ENCODE measurements at places on chromosomes 6 and 20. TPM values are rescaled to one million over a fixed set of nuclear protein-coding genes. Genes with fewer than 3 reads are reported as not detected.

Gene RBPJL
- total RNA-seq: not detected

Gene TMEM170B
- total RNA-seq: 0.03 TPM

Gene C20orf96
- 1.7 TPM for total RNA-seq

Gene SS18L1
- 8.1 TPM for total RNA-seq

Gene OTOR
- total RNA-seq: not detected

- no peak for DNase-seq
Observed at GRCh38 chr20:18255526-18255925, 32.8 kb upstream of the ZNF133 start.

DNA sequence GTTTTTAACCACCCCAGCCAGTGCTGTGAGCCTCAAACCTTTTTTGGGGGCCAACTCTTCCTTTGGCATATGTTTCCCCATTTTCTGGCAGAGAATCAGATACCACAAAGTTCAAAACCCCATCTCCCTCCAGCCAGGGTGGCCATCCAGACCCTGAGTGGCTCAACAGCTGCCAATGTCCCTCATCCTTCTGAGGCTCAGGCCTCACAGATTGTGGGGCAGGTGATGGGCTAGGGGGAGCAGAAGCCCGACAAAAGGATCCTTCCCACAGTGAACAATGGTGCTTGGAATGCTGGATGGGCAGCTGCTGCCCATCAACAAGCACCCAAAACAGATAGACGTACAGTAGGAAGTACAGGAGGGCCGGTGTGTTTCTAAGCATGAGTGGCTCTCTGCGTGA is 42.6 kb upstream of the IL17A start:
- no peak for DNase-seq

- no peak for DNase-seq
Observed at GRCh38 chr20:25042531-25043498, 15.1 kb downstream of the ACSS1 start.

- DNase-seq: no peak
Observed at GRCh38 chr6:163429858-163430448, 15.4 kb downstream of the QKI start.

DNA sequence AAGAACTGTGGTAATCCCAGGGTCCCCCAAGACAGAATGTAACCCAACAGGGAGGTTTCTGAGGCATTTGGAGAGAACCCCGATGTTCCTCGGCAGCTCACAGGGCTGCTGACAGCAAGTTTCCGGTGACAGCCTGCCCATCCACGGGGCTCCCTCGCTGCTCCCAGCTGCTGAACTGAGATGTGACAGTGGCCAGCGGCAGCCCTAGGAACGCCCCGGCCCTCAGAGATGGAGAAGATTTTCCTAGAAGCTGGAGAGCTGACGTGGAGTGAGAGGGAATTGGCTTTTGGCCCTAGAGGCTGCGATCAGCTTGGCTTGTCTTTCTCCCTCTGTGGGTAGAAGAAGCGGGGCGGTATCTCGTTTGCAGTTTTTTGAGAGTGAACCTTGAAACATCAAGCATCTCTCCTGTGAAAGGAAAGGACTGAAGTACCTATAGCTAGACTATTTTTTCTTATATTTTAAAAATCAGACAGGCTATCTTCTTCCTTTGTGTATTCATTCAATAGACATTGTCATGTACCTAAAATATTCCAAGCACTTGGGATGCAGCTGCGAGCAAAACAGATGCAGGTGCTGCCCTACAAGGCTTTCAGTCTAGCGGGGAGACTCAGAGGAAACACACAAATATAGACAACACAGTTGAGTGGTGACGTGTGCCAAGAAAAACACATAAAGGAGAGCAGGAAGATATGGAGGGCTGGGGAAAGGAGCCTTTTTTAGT is 28.4 kb upstream of the NFATC2 start:
- no peak for DNase-seq

GRCh38 chr20:48702455-48702913 is 125.3 kb downstream of the PREX1 start:
- DNase-seq: no peak

DNA sequence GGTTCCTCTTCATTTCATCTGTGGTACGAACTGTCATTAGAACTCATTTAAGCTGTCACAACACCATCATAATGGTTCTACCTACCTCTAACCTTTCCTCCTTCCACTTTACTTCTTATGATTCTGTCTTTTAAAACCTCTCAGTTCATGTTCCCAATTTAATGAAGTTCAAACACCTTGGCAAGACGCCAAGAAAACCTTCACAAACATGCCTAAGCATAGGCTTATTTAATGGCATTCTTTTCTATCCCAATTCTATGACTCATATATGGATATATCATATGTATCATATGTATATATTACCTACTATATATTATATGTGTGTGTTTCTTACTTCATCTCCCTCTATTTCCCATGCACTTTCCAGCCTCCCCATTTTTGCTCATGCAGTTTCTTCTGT is 283.4 kb upstream of the TBX18 start:
- no peak for DNase-seq

DNA sequence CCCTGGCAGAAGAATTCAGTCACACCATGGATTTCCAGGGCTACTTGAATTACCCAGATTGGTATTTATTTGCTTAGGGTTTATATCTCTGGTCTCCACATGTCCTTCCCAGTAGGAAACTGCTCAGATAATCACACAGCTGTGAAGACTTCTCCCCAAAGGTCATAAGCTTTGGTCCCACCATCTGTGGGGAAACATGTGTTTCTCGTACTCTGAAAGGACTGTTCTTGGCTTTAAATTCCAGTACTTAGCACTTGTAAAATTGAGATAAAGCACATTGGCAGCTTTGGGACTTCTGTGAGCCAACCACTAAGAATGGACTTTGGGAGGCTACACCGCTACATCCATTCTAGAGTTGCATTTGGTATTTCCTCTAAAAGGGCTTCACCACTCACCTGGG is 205.3 kb upstream of the FOXA2 start:
- DNase-seq: no peak

- no peak for DNase-seq
Observed at GRCh38 chr6:105774247-105774646, 311.9 kb upstream of the PRDM1 start.

- DNase-seq: no peak
Observed at GRCh38 chr6:170096191-170096802, 194.6 kb downstream of the DLL1 start.

- DNase-seq: peak; percentile 80
Observed at GRCh38 chr6:108592371-108593337, 31.9 kb downstream of the FOXO3 start.

DNA sequence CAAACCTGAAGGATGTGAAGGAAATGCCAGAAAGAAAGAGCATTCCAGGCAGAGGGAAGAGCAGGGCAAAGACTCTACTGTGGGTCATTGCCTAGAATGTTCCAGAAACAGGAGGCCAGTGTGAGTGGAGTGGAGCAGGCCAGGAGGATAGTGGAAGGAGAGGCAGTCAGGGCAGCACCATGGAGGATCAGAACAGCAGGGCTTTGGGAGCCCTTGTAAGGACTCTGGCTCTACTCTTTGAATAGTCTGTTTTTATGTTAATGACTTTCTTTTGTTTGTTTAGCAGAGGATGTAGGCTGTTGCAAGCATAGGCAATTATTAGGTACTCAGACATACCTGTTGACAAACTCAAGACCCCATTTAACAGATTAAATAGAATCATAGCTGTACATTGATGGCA is 23.6 kb upstream of the FBXL4 start:
- no peak for DNase-seq
